ENCODE measurements at places on chromosomes 6 and 20. TPM values are rescaled to one million over a fixed set of nuclear protein-coding genes. Genes with fewer than 3 reads are reported as not detected.

DNA sequence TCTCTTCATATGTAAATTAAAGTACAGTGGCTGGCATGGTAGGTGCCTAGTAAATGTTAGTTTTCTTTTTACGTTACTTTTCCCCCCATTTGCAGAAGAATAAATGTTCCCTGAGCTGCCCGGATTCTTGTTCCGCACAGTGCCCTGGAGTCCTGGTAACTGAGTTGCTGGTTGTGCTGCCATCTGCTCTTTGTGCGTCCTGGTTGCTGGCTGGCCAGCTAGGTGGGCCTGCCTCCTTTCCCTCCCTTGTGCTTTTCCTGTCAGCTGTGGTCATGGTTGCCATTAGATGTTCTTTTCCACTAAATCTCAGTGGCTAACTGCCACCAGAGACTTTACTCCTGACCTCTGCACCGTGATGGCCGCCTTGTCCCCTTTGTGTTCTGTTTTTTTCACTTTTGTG, 28.6 kb downstream of the CEP43 start:
- peaks cover 33% of the 10 kb centered on the region for H3K36me3 ChIP-seq
- H3K4me3 ChIP-seq: no peak overlapping the region
- H3K4me1 ChIP-seq: no peaks in the 10 kb centered on the region
- no peak for DNase-seq
- H3K27me3 ChIP-seq: no peaks in the 10 kb centered on the region

Gene CPNE5
- 7.1 TPM for total RNA-seq

DNA sequence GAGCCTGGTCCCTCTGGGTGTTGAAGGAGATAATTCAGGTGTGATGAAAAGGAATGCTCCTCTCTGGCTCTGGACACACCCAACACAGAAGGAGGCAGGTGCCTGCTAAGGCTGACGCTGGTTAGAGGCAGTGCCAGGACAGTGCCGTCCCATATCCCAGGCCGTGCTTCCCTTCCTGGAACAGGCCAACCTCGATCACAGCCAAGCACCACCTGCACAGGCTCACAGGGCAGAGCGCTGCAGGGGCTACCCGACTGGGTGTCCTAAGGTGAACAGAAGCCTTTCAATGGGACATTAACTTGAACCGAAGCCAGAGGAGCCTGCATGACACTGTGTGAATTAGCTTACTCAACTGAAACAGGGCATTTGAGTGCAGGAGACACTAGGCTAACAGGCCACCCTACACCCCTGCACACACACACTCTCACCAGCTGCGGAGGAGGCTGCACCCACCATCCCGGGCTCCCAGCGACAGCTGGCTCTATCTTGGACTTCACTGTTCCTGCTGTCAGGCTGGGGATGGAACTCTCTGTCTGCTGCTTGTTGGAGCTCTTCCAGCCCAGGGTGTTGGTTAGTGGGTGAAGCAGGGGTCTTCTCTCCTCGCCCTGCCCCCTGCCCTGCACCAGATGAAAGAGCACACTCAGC, 347.2 kb downstream of the TAF4 start:
- H3K4me3 ChIP-seq: no peak overlapping the region
- H3K27ac ChIP-seq: no peak overlapping the region
- no peaks in the 10 kb centered on the region for H3K36me3 ChIP-seq
- DNase-seq: no peak
- H3K27me3 ChIP-seq: no peaks in the 10 kb centered on the region

DNA sequence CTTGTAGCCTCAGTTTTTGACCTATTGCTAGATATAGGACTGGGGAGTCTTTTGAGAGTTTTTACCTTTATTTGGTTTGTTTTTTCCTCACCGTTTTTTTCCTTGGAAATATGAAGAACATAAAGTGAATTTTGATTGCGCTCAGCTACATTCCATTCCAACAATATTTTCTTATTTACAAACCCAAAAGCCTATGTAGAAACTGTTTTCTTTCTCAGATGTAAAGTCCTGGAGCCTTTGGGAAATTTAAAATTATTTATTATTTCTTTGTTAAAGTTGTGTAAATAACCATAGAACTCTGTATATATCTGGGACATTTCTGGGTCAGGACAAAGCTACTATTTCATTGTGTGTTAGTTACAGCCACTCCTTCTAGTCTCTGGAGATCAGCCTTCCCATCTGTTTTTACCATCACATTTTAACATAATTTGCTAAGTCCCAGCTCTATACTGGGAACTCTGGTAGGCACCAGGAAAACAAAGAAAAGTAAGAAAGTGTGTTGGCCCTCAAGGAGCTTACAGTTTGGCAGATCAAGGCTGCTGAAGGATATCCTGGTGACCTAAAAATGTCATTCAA, 68.8 kb downstream of the JAG1 start:
- H3K27me3 ChIP-seq: no peaks in the 10 kb centered on the region
- no peak overlapping the region for H3K27ac ChIP-seq
- no peak overlapping the region for H3K4me3 ChIP-seq
- no peak for DNase-seq
- H3K4me1 ChIP-seq: no peaks in the 10 kb centered on the region

Gene TBX18
- total RNA-seq: 4.1 TPM

Gene FKBP1C
- 0.25 TPM for total RNA-seq

DNA sequence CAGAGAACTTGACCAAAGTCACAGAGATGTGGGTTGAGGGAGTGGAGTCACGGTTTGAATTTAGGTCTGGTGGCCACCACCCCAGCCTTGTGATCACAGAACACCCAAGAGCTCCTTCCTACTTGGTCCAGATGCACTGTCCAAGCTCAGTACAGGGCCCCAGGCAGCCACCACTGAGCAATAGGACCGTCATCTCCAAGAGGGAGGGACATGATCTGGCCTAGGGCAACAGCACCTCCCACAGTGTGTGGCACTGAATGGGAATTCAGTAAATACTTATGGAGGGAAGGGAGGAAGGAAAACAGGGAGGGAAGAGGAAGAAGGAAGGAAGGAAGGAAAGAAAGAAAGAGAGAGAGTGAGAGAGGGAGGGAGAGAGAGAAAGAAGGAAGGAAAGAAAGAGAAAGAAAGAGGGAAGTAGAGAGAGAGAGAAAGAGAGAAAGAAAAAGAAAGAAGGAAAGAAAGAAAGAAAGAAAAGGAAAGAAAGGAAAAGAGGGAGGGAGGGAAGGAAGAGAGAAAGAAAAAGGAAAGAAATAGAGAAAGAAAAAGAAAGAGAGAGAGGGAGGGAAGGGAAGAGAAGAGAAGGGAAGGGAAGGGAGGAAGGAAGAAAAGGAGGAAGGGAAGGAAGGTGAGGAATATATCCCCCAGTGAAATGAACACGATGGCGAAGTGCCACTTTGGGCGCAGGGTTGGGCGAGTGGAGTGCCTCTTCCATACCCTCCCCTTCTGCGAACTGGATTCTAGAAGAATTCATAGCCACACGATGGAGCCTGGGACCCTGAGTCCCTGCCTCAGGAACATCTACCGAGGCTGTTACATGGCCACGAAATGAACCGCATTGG, 243.7 kb downstream of the TFAP2C start:
- no peak overlapping the region for H3K4me3 ChIP-seq
- DNase-seq: no peak
- H3K27me3 ChIP-seq: no peaks in the 10 kb centered on the region
- no peaks in the 10 kb centered on the region for H3K4me1 ChIP-seq
- H3K36me3 ChIP-seq: no peaks in the 10 kb centered on the region

Gene DOP1A
- total RNA-seq: 31.6 TPM

Gene THEMIS
- total RNA-seq: 3.3 TPM

- no peaks in the 10 kb centered on the region for H3K4me1 ChIP-seq
- H3K36me3 ChIP-seq: no peaks in the 10 kb centered on the region
- H3K27me3 ChIP-seq: no peaks in the 10 kb centered on the region
- DNase-seq: no peak
- no peak overlapping the region for H3K27ac ChIP-seq
These were observed 50.0 kb upstream of the PLCB1 start for GRCh38 chr20:8082025-8082424.

Gene AIF1
- total RNA-seq: 44.1 TPM

GRCh38 chr6:156779206-156780094, 2.3 kb downstream of the ARID1B start:
- H3K36me3 ChIP-seq: no peaks in the 10 kb centered on the region
- peak overlapping the region; percentile 98 for H3K27ac ChIP-seq
- peaks cover 6% of the 10 kb centered on the region for H3K4me1 ChIP-seq
- peak; percentile 70 for DNase-seq

- no peak overlapping the region for H3K4me3 ChIP-seq
- H3K4me1 ChIP-seq: no peaks in the 10 kb centered on the region
- H3K27me3 ChIP-seq: no peaks in the 10 kb centered on the region
- H3K36me3 ChIP-seq: no peaks in the 10 kb centered on the region
- no peak for DNase-seq
These were observed 79.1 kb downstream of the TMEM242 start for GRCh38 chr6:157244175-157244574.

GRCh38 chr6:132333639-132334520, 67.4 kb downstream of the MOXD1 start:
- peak; percentile 18 for DNase-seq
- H3K27me3 ChIP-seq: no peaks in the 10 kb centered on the region
- no peak overlapping the region for H3K4me3 ChIP-seq

GRCh38 chr6:155349129-155349528, 34.8 kb upstream of the TFB1M start:
- DNase-seq: no peak
- H3K4me1 ChIP-seq: no peaks in the 10 kb centered on the region
- no peaks in the 10 kb centered on the region for H3K36me3 ChIP-seq

DNA sequence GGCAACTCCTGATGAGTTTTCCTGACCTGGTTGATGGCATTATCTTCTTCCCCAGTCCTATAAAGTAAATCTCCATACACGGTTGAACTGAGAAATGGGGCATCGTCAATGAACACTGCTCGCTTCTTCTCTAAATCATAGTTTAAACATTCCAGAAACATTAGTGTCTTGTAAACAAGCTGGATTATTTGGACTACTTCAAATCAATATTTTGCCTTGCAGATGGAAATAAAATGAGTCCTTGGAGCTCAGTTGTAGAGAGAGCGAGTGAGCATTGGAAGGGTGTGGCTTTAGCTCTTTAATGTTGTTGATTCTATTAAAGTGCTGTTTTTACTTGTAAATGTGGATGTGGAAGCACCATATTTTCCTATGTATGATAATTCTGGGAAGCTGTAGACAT, 18.4 kb downstream of the C6orf89 start:
- peaks cover 24% of the 10 kb centered on the region for H3K36me3 ChIP-seq
- H3K27me3 ChIP-seq: no peaks in the 10 kb centered on the region
- no peak overlapping the region for H3K4me3 ChIP-seq

- H3K4me1 ChIP-seq: no peaks in the 10 kb centered on the region
- DNase-seq: no peak
- no peak overlapping the region for H3K4me3 ChIP-seq
- H3K36me3 ChIP-seq: no peaks in the 10 kb centered on the region
- H3K27ac ChIP-seq: no peak overlapping the region
These were observed 22.9 kb upstream of the HMGA1 start for GRCh38 chr6:34213772-34214171.

Gene RFX6
- total RNA-seq: not detected

- DNase-seq: no peak
- H3K36me3 ChIP-seq: no peaks in the 10 kb centered on the region
- H3K4me1 ChIP-seq: peaks cover 4% of the 10 kb centered on the region
- H3K27me3 ChIP-seq: peaks cover 2% of the 10 kb centered on the region
- no peak overlapping the region for H3K27ac ChIP-seq
These were observed 11.6 kb downstream of the EEF1A2 start for GRCh38 chr20:63487116-63487764.

Gene RIN2
- total RNA-seq: 109 TPM

DNA sequence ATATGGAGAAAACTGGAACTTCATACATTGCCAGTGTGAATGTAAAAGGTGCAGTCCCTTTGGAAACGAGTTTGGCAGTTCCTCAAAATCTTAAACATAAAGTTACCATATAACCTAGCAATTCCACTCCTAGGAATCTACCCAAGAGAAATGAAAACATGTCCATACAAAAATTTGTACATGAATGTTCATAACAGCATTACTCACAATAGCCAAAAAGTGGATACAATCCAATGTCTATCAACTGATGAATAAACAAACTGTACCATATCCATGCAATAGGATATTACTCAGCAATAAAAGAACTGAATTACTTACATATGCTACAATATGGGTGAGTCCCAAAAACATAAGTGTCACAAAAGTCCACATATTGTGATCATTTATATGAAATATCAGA, 48.7 kb upstream of the ERVFRD-1 start:
- no peaks in the 10 kb centered on the region for H3K36me3 ChIP-seq
- no peaks in the 10 kb centered on the region for H3K4me1 ChIP-seq
- DNase-seq: no peak
- H3K27me3 ChIP-seq: no peaks in the 10 kb centered on the region

GRCh38 chr20:17721802-17722486, 22.2 kb downstream of the BANF2 start:
- H3K4me1 ChIP-seq: no peaks in the 10 kb centered on the region
- no peaks in the 10 kb centered on the region for H3K27me3 ChIP-seq
- no peak for DNase-seq

DNA sequence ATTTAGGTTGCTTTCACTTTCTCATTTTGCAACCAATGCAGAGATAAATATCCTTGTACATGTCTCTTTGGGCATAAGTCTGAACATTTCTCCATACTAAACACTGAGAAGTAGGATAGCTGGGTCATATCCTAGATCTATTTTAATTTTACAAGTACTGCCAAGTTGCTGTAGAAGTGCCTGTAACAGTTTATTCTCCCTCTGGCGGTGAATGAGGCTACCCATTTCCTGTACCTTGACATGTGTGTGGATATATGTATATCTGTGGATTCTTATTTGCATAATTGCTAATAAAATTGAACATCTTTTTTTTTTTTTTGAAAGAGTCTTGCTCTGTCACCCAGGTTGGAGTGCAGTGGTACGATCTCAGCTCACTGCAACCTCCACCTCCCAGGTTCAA, 48.0 kb upstream of the PNRC1 start:
- H3K4me1 ChIP-seq: peaks cover 8% of the 10 kb centered on the region
- H3K27me3 ChIP-seq: no peaks in the 10 kb centered on the region
- H3K36me3 ChIP-seq: no peaks in the 10 kb centered on the region
- H3K4me3 ChIP-seq: no peak overlapping the region
- no peak overlapping the region for H3K27ac ChIP-seq

- no peak overlapping the region for H3K4me3 ChIP-seq
- H3K36me3 ChIP-seq: no peaks in the 10 kb centered on the region
- H3K4me1 ChIP-seq: no peaks in the 10 kb centered on the region
- no peak for DNase-seq
- no peaks in the 10 kb centered on the region for H3K27me3 ChIP-seq
These were observed 42.0 kb upstream of the ID4 start for GRCh38 chr6:19795211-19795610.

DNA sequence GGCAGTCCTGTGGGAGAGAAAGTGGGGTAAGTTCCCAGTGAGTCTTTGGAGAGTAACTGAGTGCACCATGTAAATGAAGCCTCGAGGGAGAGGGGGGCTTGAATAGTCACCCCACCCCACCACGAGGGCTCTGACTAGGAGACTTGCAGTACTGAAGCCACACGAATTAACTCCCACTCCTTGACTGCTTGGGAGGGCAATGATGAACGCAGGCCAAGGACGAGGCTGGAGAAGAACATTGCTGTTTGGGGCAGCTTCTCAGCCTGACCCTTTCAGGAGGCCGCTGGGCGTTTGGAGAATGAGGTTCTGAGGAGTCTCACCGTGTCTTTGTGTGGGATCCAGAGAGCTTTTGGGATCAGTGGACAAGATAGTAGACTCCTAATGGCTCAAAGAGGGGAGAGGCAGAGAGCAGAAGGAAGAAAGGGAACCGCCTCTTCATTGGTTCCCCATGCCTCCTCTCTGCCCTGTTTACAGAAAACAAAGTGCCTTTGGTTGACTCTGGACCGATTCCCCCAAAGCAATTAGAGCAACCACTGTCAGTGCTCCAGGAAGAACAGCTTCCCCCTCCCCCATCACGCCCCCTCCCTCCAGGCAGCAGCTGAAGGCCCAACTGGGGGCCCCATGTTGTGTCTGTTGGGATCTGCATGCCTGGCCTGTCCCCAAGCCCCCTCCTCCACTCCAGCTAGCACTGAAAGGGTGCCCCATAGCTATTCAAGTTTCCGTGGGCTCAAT, 41.7 kb upstream of the CDKN1A start:
- no peak overlapping the region for H3K27ac ChIP-seq
- no peaks in the 10 kb centered on the region for H3K27me3 ChIP-seq
- no peaks in the 10 kb centered on the region for H3K36me3 ChIP-seq
- H3K4me1 ChIP-seq: no peaks in the 10 kb centered on the region
- DNase-seq: no peak
